ENCODE measurements at places on chromosomes 2 and 18.

GRCh38 chr2:74778381-74779264, 55.3 kb upstream of the HK2 start:
- no peak for DNase-seq

DNA sequence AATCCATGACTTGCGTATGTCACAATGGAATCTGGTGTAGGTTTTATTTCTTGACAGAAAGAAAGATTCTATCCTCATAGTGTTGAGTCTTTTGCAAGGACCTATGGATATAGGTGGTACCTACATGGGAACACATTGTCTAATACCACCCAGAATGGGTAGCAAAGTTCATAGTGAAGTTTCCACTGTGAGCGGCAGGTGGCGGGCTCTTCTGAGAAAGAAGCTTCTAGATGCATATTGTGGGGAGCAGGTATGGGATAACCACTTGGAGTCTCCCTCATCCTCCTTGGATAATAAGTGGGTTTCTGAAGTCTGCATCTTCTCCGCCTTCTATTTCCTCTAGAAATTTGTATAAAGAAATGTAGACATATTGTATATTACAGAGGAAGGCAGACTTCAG, 44.9 kb downstream of the LINC00305 start:
- no peak for DNase-seq

DNA sequence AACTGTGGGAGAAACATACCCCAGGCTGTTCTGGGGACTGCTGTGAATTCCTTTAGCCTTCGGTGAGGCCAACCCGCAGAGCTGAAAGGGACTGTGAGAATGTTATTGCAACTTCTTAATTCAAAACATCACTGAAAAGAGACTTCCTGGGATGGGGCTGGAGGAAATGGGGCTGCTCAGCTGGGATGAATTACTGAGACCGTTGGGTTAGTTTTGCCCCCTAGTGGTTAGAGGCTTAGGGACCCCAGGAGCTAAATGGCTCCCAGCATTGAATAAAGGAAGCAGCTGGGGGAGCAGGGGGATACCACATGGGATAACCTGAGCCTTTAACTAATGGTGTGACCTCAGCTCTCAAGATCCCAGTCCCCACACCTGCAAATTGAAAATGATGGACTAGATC, 941.1 kb upstream of the FANCL start:
- DNase-seq: no peak

GRCh38 chr2:155494744-155495143, 796.2 kb downstream of the KCNJ3 start:
- no peak for DNase-seq

- no peak for DNase-seq
Measured at GRCh38 chr2:142180820-142181533, 50.2 kb upstream of the LRP1B start.

GRCh38 chr2:170222842-170223241, 44.9 kb downstream of the MYO3B start:
- no peak for DNase-seq

DNA sequence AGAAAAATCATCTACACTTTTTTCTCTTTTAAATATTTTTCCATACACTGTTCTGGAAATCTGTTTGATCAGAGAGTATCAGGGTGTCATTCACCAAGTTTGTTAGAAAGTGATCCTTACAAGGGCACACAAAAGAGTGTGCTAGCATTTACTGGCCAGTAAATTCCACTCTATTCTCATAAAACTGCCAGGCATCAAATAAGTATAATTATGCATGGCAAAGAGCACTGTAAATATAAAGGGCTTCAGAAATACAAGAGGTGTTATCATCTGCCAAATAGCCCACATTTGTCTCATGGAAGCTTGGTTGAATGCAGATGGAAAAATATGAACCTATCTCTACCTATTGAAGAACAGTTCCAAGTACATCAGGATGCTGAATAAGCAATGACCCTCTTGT, 847.3 kb upstream of the ACVR2A start:
- DNase-seq: no peak

GRCh38 chr18:57797209-57797651, 5.9 kb downstream of the ATP8B1 start:
- no peak for DNase-seq

DNA sequence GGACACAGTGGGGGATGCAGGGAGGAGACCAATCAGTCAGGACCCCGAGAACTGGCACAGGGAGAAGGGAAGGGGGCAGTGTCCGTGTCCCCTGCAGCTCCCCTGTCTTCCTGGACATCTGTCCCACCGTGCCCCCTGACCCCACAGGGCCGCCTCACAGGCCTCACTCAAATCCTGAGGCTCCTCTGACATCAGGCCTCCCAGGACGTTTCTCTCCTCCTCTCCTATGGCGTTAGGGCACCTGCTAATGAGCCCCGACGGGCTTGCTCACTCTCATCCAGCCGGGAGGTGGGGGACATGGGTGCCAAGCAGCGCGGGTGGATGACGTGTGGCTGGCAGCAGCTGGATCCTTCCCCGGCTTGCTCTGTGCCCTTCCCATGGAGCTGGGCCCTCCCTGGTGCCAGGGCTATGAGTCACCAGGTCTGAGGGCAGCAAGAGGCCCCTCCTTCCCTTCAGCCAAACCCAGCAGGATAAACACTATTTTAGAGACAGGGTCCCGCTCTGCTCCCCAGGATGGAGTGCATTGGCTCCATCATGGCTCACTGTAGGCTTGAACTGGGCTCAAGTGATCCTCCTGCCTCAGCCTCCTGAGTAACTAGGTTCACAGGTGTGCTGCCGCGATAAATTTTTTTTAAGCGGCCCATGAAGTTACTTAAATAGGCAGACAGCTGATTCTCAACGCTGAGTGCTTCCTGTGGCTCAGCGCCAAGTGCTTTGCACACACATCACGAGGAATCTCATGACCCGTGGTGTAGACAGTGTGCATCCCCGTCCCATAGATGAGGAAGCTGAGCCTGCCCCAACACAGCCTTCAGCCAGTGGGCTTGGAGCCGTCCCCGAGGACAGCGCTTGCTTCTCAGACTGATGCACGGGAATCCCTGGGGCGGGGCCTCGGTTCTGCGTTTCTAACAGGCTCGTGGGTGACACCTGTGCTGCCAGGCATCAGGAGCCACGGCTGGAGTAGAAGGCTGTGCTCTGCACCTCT, 64.5 kb upstream of the HDAC4 start:
- no peak for DNase-seq

DNA sequence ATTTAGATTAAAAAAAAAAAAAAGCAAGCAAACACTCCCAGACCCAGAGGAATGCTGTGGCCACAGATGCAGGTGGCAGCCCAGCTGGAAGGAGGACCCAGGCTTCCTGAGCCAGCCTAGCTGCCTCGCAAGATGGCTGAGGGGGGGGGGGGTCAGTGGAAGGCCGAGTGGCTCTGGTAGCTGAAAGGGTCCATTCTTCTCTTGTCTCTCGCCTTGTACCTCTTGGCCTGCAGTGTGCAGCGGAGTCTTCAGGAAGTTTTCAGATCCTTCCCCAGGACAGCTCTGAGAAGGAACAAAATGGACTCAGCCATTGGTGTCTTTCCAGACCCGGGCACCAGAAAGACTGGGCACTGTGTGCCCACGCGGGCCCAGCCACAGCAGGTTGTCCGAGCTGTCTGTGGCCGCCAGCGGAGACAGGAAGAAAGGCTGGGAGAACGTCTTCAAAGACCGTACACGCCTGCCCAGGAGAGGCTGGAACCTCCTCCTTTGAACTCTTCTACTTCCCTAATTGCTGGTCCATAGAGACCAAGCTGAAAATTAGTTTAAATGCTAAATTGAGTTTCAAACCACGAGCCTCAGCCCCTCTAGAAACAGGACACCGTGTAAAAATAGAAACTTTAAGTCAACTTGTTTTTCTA, 21.3 kb downstream of the APCDD1 start:
- no peak for DNase-seq

DNA sequence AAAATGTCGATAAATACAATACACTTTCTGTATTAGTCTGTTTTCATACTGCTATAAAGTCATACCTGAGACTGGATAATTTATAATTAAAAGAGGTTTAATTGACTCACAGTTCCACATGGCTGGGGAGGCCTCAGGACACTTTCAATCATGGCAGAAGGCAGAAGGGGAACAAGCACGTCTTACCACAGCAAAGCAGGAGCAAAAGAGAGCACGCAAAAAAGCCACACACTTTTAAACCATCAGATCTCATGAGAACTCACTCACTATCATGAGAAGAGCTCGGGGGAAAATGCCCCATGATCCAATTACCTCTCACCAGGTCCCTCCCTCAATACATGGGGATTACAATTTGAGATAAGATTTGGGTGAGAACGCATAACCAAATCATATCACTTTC, 256.7 kb downstream of the ANAPC1 start:
- no peak for DNase-seq

- DNase-seq: no peak
Measured at GRCh38 chr2:215969131-215969841, 44.1 kb downstream of the MREG start.

DNA sequence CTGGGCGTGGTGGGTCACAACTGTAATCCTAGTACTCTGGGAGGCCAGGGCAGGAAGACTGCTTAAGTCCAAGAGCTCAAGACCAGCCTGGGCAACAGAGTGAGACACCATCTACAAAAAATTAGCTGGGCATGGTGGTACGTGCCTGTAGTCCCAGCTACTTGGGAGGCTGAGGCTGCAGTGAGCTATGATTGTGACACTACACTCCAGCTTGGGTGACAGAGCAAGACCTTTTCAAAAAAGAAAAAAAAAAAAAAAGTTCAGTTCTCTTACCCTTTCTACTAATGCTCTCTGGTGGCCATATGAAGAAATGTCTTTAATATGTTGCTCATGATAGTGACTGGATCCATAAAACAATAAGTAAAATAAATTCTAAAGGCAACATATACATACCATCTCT, 14.9 kb downstream of the TYW5 start:
- DNase-seq: no peak

- no peak for DNase-seq
Measured at GRCh38 chr2:126877041-126877440, 21.6 kb upstream of the TEX51 start.

GRCh38 chr2:60553495-60554073, at the start of gene BCL11A:
BCL11A (minus strand) TSS chr2:60553654; CDS start chr2:60553270, 384 bp downstream.
- DNase-seq: no peak

DNA sequence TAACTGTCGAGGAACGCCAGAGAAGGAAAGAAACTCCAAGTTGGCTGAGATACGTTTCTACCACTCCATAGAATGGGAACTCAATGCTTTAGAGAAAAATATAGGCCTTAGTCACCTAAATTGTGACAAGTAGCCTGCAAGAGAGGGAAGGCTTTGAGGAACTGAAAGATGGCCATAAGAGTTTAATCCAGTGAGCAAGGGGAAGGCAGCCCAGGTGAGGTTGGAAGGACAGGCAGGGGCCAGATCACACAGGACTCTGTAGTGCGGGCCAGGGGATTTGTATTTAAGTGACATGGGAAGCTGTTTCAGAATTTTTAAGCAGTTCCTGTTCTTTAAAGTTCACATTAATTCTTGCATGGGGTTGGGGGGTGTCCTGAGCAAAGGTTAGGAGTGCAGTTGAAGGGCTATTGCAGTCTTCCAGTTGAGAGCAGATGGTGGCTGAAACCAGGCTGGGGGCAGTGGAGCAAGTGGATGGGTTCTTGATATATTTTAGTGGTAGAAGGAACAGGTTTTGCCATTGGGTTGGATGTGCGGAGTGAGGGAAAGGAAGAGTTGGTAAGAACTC, 138.9 kb upstream of the PELI1 start:
- DNase-seq: no peak

DNA sequence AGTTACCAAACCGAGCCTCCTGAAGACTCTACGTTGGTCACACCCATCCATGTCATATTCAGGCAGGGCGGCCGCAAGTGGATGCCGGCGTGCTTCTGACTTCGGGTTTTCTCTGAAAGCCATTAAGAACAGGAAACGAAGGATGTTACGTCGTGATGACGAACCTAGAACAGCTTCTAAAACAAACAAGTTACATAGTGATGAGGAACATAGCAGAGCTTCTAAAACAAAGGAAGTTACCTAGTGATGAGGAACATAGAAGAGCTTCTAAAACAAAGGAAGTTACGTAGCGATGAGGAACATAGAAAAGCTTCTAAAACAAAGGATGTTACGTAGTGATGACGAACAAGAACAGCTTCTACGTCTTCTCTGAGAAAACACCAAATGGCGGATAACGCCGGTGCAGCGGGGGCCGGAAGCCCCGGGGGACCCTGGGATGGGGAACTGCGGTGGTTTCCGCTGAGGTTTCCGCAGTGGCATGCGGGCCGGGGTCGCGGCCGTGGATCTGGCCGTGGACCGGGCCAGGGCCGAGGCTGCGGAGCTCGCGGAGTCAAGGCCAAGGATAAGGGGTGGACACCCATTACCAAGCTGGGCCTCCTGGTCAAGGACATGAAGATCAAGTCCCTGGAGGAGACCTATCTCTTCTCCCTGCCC, 141.1 kb downstream of the SOCS6 start:
- no peak for DNase-seq

DNA sequence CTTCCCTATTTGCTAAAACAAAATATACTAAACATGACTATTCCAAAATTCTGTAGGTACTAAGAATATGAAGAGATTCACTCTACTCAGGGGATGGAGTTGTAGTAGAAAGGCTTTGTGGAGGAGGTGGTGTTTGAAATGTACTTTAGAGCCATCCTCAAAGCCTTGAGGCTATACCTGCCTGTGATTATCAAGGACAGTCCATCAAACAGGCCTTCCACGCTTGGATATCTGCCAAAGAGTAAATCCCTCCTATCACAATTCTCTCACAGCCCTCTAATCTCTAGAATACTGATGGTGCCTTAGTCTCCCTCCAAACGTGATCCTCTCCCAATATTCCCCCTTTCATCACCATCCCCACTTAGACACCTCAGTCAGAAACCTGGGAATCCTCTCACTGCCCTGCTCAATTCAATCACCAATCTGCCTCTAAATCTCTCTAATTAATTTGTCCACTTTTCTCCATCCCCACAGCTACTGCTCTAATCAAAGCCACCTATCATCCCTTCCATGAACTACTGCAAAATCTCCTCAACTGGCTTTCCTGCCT, 13.1 kb downstream of the SOS1 start:
- no peak for DNase-seq

- no peak for DNase-seq
Measured at GRCh38 chr18:22355069-22355468, 62.6 kb downstream of the CTAGE1 start.

GRCh38 chr2:148022351-148022750, 1.5 kb downstream of the MBD5 start:
- DNase-seq: no peak

GRCh38 chr2:239691720-239692119, 290.9 kb upstream of the HDAC4 start:
- no peak for DNase-seq

- no peak for DNase-seq
Measured at GRCh38 chr2:179130560-179130959, 80.6 kb upstream of the CCDC141 start.

DNA sequence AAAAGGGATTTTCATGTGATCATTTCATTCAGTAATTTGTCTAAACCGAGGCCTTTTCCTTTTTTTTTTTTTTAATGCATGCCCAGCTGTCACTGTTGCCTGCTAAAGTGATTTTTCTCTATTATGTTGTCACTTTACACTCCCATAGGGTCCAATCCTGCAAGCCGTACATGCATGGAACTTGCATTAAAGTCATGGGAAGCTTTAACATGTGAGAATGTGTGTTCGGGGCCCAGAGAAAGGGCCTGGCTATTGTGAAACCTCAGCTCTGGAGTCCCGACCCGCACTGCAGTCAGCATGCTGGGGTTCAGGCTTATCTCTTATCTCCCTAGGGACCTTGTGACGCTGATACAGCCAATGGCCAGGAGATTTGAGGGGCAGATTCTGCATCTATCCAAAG, 474.6 kb downstream of the SLC4A3 start:
- no peak for DNase-seq

- DNase-seq: no peak
Measured at GRCh38 chr18:59813942-59814341, 85.9 kb upstream of the PMAIP1 start.
